ENCODE measurements at places on chromosomes 6 and 20. TPM values are rescaled to one million over a fixed set of nuclear protein-coding genes. Genes with fewer than 3 reads are reported as not detected.

FAM83B gene
- 4.5 TPM for total RNA-seq

GRCh38 chr6:50271266-50271665, 221.5 kb upstream of the DEFB112 start:
- no peak for DNase-seq

- DNase-seq = no peak
Measured at GRCh38 chr6:133608620-133609019, 280.3 kb upstream of the TCF21 start.

- no peak for DNase-seq
Measured at GRCh38 chr6:161547617-161548016, 273.8 kb upstream of the AGPAT4 start.

- DNase-seq = no peak
Measured at GRCh38 chr6:31086788-31087440, 25.5 kb downstream of the C6orf15 start.

DNA sequence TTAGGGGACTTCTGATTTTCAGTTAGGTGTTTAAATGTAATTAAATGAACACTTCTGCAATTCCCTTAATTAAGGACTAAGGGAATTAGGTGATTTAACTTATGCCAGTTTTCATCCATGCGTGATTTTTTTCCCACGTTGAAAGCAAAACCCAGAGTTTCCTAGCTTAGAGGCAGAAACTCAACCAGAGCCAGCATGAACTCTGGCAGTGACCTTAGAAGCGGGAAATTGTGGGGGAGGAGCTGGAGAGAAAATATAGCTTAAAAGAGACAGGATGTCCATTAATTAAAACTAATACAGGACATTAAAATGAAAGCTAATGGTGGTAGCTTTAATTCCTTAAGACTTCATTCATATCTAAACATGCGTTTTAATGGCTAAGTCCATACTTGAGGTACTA, 41.6 kb downstream of the IYD start:
- no peak for DNase-seq

- DNase-seq = no peak
Measured at GRCh38 chr20:4375881-4376280, 345.8 kb upstream of the PRND start.

- no peak for DNase-seq
Measured at GRCh38 chr6:159790956-159791598, 810 bp downstream of the MRPL18 start.

DNA sequence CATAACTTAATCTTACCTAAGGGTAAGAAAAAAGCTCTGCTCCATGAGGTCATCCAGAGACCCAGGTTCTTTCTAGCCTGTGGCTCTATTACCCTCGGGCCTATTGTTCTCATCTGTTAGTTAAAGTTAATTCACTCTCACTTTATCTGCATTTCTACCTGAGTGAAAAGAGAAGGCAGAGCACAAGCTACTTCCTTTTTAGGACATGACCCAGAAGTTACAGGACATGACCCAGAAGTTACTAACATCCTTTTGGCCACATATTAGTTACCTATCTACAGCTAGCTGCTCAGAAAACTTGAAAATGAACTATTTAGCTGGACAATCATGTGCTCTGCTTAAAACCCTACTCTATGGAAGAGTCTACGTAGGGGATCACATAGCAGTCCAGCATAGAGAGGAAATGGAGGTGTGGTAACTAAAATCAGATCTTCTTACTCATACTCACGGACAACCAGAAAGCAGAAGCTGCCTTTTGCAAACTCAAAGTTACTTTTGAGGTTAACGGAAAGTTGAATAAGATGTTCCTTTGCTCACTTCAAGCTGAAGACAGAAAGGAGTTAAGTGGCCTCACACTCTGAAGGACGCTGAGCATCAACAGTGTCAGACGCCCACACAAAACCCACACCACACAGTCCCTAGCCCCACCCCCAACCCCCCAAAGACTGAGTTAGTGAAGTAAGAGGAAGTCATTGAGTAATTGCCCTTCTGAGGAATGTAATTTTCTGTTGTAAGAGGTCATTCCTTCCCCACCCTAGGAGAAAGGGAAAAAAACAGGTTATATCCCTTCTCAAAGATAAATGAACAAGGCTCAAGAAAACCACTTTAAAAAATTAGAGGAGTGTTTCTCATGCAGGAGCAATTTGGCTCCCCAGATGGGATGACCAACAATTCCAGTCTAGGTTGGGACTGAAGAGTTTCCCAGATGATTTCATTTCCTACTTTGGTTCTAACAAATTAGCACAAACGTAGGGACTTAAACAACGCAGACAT, 45.9 kb upstream of the TAB2 start:
- DNase-seq = peak; percentile 35

DNA sequence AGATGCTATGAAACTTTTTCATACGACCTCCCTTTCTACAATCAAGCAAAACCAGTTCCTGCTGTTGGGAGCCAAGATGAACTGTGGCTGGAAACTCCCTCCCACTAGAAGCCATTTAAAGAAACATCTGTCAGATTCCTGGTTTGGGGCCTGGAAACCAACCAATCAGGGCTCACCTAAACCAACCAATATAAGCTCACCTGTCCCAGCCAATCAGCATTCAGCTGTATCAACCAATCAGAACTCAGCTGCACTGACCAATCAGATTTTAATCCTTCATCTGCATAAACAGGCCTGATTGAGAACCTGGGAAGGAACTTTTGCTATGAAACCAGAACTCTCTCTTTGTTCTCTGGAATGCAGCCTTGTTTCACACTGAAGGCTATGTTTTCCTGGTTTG, 42.4 kb downstream of the SNX14 start:
- peak; percentile 15 for DNase-seq

DNA sequence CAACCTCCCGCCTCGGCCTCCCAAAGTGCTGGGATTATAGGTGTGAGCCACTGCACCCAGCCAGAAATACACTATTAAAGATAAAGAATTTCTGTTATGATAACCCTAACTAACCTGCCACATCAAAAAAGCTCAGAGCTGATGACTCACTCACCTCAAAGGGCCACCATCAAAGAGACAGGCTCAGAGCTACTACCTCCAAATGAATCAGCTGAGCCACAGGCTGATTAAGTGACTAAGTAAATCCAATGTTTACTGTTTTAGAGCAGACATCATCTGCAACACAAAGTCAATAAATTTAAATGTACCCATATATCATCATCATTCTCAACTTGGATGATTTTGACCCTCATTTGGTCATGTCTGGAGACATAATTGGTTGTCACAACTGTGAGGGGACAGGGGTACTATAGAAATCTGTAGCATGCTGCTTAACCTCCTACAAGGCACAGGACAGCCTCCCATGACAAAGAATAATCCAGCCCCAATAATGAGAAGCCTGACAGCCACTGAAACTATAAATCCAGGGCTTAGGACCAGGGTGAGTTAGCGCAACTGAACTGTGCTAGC, 106.5 kb downstream of the ATP9A start:
- DNase-seq = no peak
